Caco-2 (cell line): ENCODE measurements at places on chromosomes 12 and 14. TPM values are rescaled to one million over a fixed set of nuclear protein-coding genes. Genes with fewer than 3 reads are reported as not detected.

- H3K27me3 ChIP-seq = no peaks in the 10 kb centered on the region
- H3K36me3 ChIP-seq = no peaks in the 10 kb centered on the region
- no peaks in the 10 kb centered on the region for H3K4me1 ChIP-seq
- no peak overlapping the region for H3K27ac ChIP-seq
- H3K4me3 ChIP-seq = no peak overlapping the region
Measured at GRCh38 chr12:40015345-40015744, 90.5 kb downstream of the SLC2A13 start.

DNA sequence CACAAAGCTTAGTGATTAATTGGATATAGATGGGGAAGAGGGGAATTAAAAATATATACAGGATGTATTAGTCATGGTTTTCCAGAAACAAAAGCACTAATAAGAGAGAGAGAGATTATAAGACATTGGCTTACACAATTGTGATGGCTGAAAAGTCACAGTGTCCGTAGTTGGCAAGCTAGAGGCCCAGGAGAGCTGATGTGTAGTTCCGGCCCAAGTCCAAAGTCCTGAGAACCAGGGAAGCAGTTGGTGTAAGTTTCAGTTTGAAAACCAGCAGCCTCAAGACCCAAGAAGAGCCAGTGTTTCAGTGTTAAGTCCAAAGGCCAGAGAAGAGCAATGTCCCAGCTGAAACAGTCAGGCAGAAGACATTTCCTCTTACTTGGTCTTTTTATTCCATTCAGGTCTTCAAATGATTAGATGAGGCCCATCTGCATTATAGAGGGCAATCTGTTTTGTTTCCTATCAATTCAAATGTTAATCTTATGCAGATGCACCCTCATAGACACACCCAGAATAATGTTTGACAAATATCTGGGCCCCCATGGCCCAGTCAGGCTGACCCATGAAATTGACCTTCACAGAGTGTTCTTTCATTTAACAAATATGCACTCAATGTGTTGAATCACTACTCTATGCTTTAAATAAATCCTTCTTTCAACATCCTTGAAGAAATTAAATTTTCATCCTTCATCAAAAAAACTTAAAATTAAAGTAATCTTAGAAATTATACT is 67.2 kb upstream of the DIO2 start:
- no peak overlapping the region for H3K4me3 ChIP-seq
- H3K4me1 ChIP-seq = no peaks in the 10 kb centered on the region
- H3K27ac ChIP-seq = no peak overlapping the region

DNA sequence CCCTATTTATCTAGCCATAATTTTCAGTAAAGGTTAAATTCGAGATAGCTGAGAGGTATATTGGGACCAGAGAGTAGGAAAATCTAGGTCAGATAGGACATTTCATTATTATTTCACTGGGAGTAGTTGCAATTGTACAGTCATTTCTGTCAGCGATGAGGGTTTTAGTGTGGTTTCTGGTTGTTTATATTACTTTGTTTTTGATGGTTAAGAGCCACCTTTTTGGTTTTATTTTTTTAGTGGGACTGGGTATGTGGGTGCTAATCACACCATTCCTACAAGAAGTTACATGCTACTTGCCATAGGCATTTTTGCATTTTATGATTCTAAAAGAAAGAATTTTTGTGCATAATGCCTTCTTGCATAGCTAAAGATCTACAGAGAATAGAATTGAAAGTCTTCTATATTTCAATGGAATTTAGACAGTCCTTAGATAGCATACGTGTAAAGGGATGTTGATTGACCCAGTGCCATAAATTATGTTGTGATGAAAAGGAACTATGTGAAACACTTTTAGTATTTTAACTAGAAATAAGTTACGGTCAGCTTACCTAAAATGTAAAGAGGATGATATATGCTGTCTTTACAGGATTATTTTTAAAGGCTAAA is 85.2 kb downstream of the KTN1 start:
- no peak overlapping the region for H3K4me3 ChIP-seq
- no peaks in the 10 kb centered on the region for H3K27me3 ChIP-seq
- no peaks in the 10 kb centered on the region for H3K4me1 ChIP-seq
- no peak for DNase-seq

DNA sequence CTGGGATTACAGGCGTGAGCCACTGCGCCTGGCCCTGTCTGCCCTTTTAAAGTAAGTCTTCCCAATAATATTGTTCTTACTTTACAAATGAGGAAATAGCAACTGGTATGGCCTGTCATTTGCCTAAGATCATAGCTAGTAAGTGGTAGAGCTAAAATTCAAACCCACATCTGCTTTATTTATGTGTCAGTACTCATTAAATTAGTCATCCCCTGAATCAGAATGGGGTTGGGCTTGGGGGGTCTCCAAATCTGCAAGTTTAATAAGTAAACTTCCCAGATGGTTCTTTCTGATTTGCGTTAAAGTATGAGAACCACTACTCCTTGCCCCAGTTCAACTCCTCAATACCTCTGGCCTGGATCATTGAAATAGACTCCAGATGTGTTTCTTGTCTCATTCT is 96.2 kb downstream of the FAR2 start:
- no peak overlapping the region for H3K27ac ChIP-seq
- no peaks in the 10 kb centered on the region for H3K36me3 ChIP-seq
- no peaks in the 10 kb centered on the region for H3K4me1 ChIP-seq
- no peaks in the 10 kb centered on the region; the same call in 1 of the 2 replicates for H3K27me3 ChIP-seq
- no peak for DNase-seq
- H3K4me3 ChIP-seq = no peak overlapping the region

GRCh38 chr14:74202113-74202512 is 37.1 kb upstream of the VSX2 start:
- DNase-seq = no peak
- no peaks in the 10 kb centered on the region for H3K4me1 ChIP-seq
- no peak overlapping the region for H3K4me3 ChIP-seq
- H3K36me3 ChIP-seq = no peaks in the 10 kb centered on the region
- H3K27me3 ChIP-seq = no peaks in the 10 kb centered on the region

- no peaks in the 10 kb centered on the region for H3K36me3 ChIP-seq
- no peak overlapping the region for H3K27ac ChIP-seq
- no peaks in the 10 kb centered on the region for H3K4me1 ChIP-seq
Measured at GRCh38 chr12:111298582-111299436, 70.1 kb downstream of the PHETA1 start.

GRCh38 chr14:50978529-50978871 is 34.2 kb upstream of the PYGL start:
- peak overlapping the region; percentile 36 for H3K27ac ChIP-seq
- H3K4me3 ChIP-seq = no peak overlapping the region
- H3K36me3 ChIP-seq = no peaks in the 10 kb centered on the region
- H3K4me1 ChIP-seq = peaks cover 39% of the 10 kb centered on the region

DNA sequence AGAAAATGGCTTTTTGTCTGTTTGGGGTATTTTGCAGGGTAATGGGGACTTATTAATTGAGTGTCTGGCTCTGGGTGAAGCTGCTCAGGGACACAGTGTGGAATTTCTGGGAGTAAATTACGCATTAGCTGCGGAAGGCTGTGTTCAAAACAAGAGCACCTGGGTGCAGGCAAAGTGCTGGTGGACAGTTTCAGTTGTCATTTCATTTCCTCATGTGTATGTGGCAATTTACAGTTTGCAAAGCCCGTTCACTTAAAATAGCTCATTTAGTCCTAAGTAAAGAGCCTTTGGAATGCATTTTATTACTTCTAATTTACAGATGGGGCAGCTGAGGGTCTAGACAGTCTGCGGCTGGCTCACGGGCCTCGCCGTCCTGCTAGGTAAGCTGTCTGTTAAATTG is 546.8 kb downstream of the BCL11B start:
- H3K27me3 ChIP-seq = no peaks in the 10 kb centered on the region
- H3K27ac ChIP-seq = no peak overlapping the region
- no peak overlapping the region for H3K4me3 ChIP-seq
- H3K4me1 ChIP-seq = no peaks in the 10 kb centered on the region
- H3K36me3 ChIP-seq = no peaks in the 10 kb centered on the region

The KIAA0586 gene
- 13.5 and 18.2 TPM in 2 replicates for total RNA-seq

The MAP1LC3B2 gene
- total RNA-seq = 1.8 TPM in 1 of 2 replicates, not detected in the other

The SLC4A8 gene
- 62.7 and 67.0 TPM in 2 replicates for total RNA-seq

The HOXC12 gene
- total RNA-seq = 9.4 and 10.3 TPM in 2 replicates
